ENCODE measurements at places on chromosomes 12 and 14.

DNA sequence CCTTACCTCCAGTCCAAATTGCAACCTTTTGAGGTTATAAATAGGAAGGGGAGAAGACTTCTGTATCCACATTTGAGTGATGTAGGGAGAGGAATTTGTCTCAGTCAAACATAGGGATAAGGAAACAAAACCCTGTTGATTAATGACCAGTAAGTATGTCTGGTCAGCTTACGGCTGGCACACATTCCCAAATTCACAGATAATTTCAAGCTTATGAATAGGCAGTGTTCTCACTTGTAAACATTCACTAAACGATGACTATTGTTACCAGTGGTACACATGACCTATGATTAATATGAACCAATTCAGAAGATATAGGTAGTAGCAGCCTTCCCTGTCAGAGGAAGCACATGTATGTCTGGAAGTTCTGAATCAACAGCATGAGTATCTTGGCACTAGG is 33.0 kb upstream of the SLC5A8 start:
- no peak for DNase-seq

DNA sequence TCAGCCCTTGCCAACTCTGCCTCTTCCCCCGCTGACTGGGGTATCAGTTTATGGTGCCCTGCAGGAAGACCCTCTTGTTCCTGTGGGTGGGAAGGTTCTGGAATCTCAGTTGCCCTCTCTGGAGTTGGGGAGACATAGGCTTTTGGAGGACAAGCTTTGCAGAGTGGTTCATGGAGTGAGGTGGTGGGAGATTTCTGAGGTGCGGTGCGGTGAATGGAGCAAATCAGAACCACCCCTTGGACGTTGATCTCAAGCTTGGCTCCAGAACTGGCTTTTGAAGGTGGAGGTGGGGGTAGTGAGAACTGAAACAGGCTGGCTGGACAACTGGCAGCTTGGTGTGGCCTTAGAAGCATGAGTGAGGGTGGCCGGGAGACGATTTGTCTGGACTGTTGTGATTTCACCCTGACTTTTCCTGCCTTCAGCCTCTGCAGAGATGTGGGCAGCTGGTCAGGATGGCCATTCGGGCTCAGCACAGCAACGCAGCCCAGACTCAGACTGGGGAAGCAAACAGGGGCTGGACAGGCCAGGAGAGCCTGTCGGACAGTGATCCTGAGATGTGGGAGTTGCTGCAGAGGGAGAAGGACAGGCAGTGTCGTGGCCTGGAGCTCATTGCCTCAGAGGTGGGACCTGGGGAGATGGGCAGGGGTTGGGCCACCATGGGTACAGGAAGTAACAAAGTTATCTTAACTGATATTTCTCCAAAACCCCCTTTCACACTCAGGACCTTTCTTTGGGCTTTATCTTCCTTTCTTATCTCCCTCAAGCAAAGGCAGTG is 1.1 kb downstream of the SHMT2 start:
- DNase-seq = no peak

DNA sequence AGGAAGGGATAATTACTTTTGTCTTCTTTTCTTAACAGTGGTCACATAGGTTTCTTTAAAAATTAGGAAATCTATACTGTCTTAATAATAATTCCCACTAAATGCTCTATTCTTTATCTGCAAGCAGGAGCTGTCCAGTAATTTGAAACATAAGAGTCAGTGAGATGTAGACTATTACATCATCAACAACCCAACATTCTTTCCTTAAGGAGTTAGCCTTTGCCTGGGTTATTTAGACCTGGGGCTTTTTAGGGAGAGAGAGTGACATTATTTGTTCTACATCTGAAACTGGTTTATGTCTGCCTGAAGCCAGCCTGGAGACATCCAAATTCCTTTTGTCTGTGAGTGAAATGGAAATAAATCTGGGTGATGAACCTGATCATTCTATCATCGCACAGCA is 294.4 kb downstream of the TMTC2 start:
- no peak for DNase-seq

DNA sequence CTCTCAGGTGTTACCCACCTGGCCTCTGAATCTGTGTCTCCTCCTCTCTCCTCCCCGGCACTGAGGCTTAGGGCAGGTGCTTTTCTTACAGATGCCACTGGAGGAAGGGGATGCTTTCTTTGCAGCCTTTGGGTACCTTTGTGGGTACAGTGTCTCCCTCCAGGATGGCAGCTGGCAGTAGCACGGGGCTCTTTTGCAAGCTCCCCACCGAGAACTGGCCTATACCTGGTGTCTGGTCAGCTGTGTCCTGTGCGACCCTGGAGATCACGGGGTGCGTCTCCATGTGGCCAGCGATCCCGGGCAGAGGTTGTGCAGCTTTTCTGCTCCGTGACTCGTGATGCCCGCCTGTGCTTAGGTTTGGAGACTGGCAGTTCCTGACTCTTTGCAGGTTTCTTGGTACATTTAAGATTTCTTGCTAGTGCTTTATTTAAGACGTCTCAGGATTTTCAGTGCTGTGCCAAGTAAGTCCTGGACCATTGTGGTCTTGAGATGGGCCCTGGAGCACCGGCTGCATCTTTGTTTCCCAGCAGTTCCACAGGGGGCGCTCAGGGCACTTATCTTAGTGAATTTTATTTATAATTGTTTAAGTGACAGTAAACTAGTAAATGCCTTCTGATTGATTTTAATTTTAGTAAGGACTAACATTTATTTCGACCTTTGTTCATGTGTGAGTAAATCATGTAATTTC is 68.9 kb downstream of the DDX51 start:
- no peak for DNase-seq

- no peak for DNase-seq
These were observed 146.2 kb downstream of the DPF3 start for GRCh38 chr14:72747652-72748051.

DNA sequence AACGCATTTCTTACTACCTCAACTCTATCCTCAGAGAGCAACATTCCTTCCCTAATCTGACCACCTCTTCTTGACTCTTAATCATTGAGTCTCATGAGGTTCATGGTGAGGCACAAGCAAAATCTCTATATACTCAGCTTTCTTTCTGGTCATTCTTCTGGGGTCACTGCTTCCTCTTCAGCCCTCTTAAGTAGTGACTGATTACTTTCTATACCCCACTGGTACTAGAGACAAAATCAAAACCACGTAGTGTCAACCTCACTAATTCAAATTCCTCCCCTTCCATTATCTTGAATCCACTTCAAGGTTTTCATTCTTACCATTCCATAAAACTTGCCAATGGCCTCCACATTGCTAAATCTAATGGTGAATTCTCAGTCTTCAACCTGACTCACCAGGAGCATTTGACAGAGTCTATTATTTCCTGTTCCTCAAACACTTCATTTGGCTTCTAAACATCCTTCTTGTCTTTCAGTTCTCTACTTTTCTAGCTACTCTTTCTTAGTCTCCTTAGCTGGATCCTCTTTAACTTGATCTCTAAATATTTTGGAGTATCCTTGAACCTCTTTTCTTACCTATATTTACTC is 6.8 kb downstream of the WDHD1 start:
- no peak for DNase-seq

GRCh38 chr14:62126879-62127478 is 364.8 kb downstream of the SNAPC1 start:
- peak; percentile 30 for DNase-seq

- no peak for DNase-seq
These were observed 17.7 kb downstream of the EPYC start for GRCh38 chr12:90987101-90987500.

- no peak for DNase-seq
These were observed 1164.0 kb downstream of the TMEM121 start for GRCh38 chr14:106690333-106690891.

DNA sequence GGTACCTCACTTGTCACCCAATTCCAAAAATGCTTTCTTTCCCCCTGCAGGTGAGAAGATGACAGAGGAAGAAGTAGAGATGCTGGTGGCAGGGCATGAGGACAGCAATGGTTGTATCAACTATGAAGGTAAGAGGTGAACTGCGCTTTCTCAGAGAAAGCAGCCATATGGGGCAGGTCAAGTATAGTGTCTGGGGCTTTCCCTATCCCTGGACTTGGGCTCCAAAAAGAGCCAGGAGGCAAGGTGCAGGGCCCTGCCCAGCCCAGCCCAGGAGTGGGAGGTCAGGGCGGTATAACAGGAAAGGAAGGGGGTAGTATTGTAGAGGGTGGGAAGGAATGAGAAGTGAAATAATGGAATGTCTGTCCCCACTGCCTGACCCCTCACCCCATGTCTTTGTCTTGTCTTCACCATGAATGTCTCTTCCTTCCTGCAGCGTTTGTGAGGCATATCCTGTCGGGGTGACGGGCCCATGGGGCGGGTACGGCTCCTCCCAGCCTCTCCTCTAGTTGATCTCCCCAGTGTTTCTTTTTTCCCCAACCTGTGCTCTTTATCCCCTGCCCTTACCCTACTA is 2.1 kb downstream of the MYL6 start:
- DNase-seq = no peak

DNA sequence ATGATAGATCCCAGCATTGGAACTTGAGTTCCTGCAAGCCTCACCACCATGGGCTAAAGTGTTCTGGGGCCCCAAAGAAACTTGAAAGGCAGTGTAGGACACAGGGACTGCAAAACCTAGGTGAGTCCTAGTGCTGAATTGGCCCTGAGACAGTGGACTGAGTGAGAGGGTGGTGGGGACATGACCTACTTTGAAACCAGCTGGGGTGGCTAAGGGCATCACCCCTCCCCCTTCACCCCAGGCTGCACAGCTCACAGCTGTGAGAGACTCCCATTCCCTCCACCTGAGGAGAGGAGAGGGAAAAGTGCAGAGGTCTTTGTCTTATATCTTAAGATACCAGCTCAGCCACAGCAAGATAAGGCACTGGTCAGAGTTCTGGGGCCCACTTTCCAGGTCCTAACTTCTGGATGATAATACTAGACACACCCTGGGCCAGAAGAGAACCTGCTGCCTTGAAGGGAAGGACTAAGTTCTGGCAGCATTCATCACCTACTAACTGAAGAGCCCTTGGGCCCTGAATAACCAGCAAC is 62.5 kb downstream of the MAPKAPK5 start:
- DNase-seq = no peak

DNA sequence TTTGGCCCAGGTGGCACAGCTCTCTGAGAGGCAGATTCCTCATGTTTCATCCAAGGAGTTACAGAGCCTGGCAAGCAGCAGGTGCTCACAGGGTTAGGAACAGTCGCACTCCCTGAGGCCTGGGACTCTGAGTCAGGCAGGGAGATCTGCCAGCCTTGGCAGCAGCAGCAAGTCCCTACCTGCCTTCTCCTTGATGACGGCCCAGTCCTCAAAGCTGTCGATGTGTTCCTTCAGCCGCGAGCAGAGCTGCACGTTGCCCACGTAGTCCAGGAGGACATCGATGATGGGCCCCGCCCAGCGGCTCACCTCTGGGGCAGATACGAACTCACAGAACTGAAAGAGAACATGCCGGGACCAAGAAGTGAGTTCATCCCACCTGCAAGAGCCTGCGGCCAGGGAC is 10.4 kb downstream of the FAM181A start:
- DNase-seq = no peak

GRCh38 chr14:105042813-105043212 is 21.9 kb upstream of the CDCA4 start:
- no peak for DNase-seq

- DNase-seq = peak; percentile 38
These were observed 69.4 kb upstream of the RHOJ start for GRCh38 chr14:63134801-63135200.

GRCh38 chr14:49895480-49895879 is 2.6 kb downstream of the ARF6 start:
- DNase-seq = no peak

GRCh38 chr12:113778432-113779132 is 187.5 kb downstream of the RBM19 start:
- no peak for DNase-seq

DNA sequence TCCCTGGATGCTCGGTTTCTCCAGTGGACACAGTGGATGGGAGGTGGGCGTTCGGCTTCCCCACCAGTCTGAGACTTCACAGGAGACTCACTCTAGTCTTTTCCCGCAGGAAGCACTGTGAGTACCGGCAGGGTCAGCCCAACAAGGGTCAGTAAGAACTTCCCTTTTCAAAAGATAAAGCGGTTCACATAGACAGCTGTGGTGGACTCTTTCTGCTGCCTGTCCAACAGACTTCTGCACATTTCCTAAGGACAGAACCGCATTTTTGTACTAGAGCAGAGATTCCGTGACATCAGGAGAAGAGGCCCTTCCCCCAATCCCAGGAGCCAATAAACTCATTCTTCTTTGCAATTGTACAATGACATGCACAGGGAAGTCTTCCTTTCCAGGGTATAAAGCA is 10.4 kb downstream of the LTBR start:
- DNase-seq = no peak

DNA sequence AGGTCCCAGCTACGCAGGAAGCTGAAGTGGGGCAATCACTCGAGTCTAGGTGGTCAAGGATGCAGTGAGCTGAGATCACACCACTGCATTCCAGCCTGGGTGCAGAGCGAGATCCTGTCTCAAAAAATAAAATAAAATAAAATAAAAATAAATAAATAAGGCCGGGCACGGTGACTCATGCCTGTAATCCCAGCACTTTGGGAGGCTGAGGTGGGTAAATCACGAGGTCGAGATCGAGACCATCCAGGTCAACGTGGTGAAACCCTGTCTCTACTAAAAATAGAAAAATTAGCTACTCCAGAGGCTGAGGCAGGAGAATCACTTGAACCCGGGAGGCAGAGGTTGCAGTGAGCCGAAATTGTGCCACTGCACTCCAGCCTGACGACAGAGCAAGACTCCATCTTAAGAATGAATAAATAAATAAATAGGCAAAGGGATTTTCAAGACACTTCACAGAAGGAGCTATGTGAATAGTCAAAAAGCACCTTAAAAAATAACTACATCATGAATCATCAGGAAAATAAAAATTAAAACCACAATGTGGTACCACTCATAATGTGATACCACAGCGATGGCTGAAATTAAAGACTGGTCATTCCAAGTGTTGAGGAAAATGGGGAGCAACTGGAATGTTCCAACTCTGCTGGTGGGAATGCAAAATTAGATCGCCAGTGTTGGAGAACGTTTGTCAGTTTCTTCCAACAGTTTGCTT is 92.9 kb upstream of the TBX3 start:
- DNase-seq = no peak

- DNase-seq = no peak
These were observed 31.5 kb upstream of the BHLHE41 start for GRCh38 chr12:26156201-26156871.

GRCh38 chr12:52166672-52167071 is 25.1 kb downstream of the KRT80 start:
- no peak for DNase-seq

DNA sequence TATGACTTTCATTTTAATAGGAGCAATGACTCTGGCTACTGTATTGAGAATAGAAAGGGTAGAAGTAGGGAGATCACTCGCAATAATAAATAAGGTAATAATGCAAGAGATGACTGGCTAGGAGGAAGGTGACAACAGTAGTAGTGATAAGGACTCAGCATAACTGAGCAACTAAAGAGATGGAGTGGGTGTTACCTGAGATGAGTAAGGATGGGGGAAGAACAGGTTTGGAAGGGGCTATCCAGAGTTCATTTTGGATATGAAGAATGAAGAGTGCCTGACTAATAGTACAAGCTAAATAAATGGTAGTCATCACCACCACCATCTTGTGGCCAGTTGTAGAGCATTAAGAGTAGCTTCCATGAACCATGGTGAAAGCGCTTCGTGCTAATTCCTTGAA is 101.1 kb downstream of the RPS6KA5 start:
- no peak for DNase-seq

GRCh38 chr12:47458279-47458678 is 247.6 kb downstream of the RPAP3 start:
- DNase-seq = no peak

All from D341Med (cell line).